ENCODE measurements at places on chromosomes 5 and 9. TPM values are rescaled to one million over a fixed set of nuclear protein-coding genes. Genes with fewer than 3 reads are reported as not detected.

DNA sequence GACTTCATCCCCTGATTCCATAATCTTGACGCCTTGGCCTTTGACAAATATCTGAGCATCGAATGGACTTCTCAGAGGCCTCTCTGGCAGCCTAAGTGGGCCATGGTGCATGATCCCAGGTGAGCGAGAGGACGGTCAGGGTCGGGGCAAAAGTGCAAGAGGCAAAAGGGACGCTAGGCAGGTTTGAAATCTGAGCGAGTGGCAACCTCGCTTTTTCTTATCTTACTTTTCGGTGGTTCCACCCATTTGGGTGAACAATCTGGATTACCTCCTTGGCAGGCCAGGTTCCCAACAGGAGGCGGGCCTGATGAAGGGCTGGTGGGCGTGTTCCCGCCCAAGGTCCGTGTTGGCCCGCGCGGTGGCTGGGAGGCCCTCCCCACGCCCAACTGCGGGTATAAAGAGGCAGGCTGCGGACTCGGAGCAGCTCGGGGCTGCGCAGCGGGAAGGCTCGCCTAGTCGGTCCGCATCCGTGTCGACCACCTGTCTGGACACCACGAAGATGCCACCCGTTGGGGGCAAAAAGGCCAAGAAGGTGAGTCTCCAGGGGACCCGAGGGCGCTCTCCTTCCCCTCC lies at the start of gene BHMT:
BHMT (plus strand) TSS at position 423 of the 573 bp plus-strand sequence; CDS start at position 500, 77 bp downstream.
- no peak for DNase-seq

GRCh38 chr9:113219969-113220368 lies 1.1 kb downstream of the FKBP15 start:
- DNase-seq, result peak; percentile 30

- no peak for DNase-seq
Observed at GRCh38 chr5:54323495-54323894, 13.1 kb upstream of the ARL15 start.

DNA sequence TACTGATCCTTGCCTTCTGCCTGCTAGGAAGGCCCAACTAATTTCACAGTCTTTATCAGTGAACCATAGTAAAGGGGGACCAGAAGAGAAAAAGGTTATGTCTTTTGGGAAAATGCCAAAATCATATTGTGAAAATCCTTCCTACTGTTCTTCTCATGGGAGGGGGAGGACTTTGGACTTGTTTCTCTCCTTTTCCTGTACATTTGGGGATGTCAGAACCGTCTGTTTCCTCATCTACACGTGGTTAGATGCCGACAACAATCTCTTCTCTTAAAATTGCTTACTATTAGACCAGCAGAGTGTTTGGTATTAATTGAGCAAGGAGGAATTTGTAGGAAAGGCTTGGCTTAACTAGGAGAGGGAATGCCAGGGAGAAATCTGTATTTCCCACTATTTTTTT lies 77.2 kb downstream of the TMC1 start:
- DNase-seq, result no peak

DNA sequence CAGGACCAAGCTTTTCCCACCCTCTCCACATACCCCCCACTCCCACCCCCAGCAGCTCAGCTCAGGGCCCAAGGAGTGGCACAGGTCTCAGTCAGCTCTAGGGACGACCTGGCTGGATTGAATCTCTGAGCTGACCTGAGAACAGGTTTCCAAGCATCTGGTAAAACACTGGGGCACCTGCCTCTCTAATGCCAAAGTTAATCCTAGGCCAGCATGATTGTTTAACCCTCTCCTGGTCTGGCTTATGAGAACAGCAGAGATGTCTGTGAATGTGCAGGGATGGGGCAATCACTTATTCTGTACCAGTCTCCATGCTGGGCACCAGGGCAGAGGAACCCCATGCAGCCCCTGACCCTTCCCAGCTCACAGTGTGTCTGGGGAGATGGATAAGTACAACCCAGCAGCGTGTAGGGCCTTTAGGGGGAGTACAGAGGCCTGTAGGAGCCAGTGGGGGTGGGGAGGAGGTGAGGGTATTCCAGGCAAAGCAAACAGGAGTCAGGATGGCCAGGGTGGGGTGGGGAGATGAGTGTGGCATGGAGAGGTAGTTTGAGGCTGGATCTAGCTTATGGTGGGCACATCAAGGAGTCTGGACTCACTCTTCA lies 678 bp upstream of the KIF12 start:
- no peak for DNase-seq

C9orf40 gene
- 5.1 TPM for total RNA-seq

NDUFB6 gene
- 99.5 TPM for total RNA-seq

MARCHF11 gene
- not detected for total RNA-seq

EIF4E1B gene
- not detected for total RNA-seq

OTP gene
- not detected for total RNA-seq

All from Caki2 (cell line).